ENCODE measurements at places on chromosomes 5 and 9.

GRCh38 chr5:151722546-151722945, 35.8 kb upstream of the SPARC start:
- no peak for DNase-seq

- DNase-seq: peak; percentile 25
Measured at GRCh38 chr9:134872482-134873231, 8.0 kb upstream of the FCN2 start.

GRCh38 chr9:94139672-94140417, 55.6 kb downstream of the PTPDC1 start:
- DNase-seq: peak; percentile 34

DNA sequence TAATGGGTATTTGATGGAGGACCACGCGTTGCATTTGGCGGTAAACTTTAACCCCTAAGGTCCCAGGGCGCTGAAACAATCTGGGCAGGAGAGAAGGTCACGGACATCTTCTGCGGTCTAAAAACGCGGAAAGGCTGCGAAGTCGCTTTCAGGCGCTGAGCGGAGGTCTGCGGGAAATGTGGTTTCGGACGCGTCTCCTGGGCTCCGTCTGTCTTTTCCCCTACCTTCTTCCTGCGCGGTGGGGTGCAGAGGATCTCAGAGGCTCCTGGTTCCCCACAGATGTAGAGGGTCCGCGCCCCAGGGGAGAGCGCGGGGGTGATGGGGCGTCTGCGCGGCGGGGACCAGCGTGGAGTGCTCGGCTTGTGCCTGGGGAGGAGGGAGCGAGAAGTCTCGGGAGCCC, 58.4 kb downstream of the ZNF510 start:
- DNase-seq: no peak

- DNase-seq: no peak
Measured at GRCh38 chr9:127614961-127615360, 2.9 kb downstream of the STXBP1 start.

- DNase-seq: peak; percentile 97
Measured at GRCh38 chr9:127555840-127556820, 55.9 kb upstream of the STXBP1 start.

GRCh38 chr5:10634562-10634961, 70.7 kb downstream of the ANKRD33B start:
- DNase-seq: no peak

DNA sequence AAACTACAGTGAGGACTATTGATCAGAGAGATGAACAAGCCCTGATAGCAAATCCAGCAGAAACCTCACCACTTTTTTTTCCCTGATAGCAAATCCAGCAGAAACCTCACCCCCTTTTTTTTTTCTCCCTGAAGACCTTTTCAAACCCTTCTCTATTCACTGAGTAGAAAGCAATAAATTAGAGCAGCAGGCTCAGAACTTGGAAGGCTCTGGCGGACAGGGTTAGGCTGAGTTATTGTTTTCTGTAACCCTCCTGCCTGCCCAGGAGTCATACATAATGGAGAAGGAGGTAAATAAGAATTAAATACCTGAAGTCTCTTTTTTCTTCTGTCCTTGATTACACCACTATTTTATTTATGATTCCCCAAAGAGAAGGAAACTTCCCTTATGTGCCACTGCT, 136.3 kb upstream of the SNX2 start:
- DNase-seq: no peak

- DNase-seq: no peak
Measured at GRCh38 chr5:523441-524222, 617 bp downstream of the SLC9A3 start.

DNA sequence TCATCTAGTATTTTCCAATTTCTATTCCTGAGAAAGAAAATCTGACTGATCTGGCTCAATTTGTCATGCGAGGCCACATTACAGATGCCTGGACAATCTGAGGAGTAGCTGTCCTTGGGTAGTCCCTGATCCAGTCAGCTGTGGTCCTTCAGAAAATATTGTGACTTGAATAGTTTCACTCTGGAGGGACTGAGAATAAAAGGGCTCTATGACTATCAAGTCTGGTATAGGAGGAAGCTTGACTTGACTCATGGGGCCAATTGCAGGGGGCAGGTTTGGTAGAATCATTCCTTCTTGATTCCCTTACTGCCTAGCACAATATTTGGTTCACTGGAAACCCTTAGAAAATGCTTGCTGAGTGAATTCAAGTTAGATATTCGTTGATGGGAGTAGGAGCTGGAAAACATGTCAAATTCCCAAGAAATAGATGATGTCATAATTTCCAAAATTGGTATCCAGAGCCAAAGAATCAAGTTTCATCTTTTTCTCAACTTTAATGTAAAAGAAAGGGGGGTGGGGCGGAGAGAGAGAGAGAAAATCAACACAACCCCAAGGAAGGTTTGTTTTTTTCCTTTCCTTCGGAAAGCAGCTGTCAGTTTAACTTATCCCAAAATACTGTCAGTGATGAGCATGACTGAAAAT, 32.4 kb upstream of the STX17 start:
- no peak for DNase-seq

Measured in SK-MEL-5 (cell line).